ENCODE measurements at places on chromosomes 7 and 10. TPM values are rescaled to one million over a fixed set of nuclear protein-coding genes. Genes with fewer than 3 reads are reported as not detected.

- no peak for DNase-seq
Measured at GRCh38 chr10:87966459-87966858, 103.0 kb downstream of the PTEN start.

- DNase-seq: peak; percentile 61
Measured at GRCh38 chr7:24812305-24812945, 55.2 kb upstream of the GSDME start.

The TAS2R3 gene
- 0.50 TPM for total RNA-seq

The FHIP2A gene
- total RNA-seq: 15.2 TPM

DNA sequence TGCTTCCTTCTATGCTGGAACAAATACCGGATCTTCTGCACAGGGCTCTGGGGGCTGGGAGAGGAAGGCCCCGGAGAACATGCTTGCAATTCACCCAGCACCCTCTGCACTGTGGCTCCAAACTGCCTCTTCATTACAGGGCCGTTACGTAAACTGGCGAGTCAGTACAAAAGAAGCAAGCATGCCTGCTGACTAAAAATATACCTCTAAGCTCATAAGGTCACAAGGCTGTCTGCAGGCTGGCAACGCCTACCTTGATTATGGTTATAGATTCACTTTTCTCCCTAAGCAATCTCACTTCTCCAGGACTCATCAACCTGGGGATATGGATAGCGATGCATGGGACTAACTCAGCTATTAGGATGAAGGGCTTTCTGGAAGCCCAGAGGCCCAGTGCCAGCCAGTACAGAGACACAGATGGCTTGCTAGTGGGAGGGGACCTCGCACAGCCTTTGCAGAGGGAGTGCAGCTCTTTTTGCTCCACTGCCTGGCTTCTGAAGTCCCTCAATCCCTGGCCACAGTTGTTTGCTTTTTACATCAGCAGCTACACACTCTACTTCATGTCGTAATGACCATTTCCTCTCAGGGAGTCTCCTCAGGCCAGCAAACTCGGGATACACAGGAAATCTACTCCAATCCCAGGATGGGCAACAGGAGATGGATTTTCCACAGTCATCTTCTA, 96.1 kb downstream of the SH3PXD2A start:
- no peak for DNase-seq

DNA sequence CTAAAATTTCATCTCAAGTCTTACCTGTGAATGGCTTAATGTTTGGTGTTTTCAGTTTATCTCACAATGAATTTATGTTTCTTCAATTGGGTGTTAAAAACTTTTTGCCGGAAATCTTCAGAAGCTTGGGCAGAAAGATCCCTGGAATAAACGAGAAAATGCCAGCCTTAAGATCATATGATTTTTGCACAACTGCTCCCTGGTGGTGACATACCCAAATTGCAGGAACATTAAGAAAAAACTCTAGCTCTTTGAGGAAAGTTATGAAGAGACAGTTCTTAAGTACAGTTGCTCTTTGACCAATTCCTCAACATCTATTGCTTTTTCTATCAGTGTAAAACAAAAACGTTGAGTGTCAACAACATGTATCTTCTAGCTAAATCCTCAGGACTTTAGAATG, 48.2 kb upstream of the CREB5 start:
- DNase-seq: no peak

DNA sequence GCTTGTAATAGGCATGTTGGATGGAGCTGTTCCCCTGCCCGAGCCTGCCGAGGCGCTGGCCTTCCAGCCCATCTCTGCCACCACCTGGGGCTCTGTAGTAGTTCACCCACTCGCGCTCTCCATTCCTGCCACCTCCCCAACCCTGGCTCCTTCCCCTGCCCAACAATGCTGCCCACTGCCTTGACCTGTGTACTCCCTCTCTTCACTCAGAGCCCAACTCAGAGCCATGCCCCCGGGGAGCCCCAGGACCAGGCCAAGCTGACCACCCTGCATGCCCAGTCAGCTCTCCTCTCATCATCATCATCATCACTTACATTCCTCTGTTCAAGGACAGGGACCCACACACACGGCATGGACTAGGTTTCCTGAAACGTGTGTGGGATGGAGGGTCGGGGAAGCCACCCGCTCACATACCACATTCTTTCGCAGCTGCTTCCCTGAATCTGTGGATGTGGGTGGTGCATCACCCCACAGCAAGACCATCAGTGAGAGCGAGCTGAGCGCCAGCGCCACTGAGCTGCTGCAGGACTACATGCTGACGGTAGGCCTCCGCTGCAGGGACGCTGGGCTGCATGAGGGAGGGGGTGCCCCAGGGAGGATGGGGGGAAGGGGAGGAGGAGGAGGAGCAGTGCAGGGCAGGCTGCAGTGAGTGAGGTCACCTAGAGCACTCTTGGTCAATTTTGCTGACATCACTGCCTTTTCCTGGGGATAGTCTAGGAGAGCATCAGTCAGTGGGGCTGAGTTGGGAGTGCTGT, 15.6 kb downstream of the NACAD start:
- no peak for DNase-seq

DNA sequence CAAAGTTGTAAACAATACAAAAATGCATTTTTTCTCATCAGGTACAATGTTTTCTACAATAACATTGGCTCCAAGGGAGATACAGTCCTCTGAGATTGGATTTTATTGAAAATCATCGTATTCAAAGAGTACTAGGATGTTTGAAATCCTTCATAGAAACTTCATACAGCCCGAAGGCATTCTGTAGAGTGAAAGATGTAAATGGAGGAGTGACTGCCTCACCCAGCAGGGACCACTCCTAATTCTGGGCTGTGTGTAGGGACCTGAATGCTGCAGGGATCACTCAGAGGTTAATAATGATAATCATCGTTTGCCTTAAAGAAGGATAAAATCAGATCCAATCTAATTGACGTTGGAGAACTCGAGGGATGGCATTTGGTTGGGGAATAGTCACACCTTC, 198.6 kb downstream of the HECW1 start:
- DNase-seq: no peak

Measured in activated CD8-positive, alpha-beta T cell treated with anti-CD3 and anti-CD28 coated beads, Interleukin-2, amount 10 ng/mL, durations not matched to agents 7 days and 5 days (primary cell).